Type B pancreatic cell (in vitro differentiated cells): ENCODE measurements at places on chromosomes 4 and X. TPM values are rescaled to one million over a fixed set of nuclear protein-coding genes. Genes with fewer than 3 reads are reported as not detected.

GRCh38 chrX:124010157-124010556 is 48.7 kb downstream of the STAG2 start:
- no peak for DNase-seq

DNA sequence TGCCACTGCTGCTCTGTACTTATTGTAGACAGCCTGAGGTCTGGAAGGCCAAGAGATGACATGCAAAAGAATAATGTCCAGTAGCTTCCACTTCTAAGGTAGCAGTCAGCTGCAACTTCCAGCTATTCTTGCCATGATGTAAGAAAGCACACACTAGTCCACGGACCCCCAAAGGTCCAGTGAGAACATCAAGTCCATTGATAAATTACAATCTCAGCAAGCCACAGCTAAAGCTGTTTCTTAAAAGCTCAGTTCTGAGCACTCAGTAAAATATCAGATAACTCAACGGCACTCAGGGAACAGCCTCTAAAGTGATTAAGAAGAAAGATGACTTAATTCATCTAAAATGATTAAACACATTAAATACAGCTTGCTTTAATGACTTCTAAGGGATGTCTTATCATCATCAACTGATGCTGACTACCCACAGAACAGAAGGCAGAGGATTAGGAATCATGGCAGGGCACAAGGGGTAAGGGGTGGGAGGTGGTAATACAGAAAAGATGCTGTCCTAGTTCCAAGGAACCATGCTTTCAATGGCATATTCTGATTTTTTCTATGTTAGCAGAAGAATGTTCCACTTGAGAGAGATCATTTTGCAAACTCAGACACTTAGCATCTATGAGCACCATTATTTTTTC is 99.1 kb upstream of the CBR4 start:
- DNase-seq = no peak

The XK gene
- 1.6 and 1.7 TPM in 2 replicates for total RNA-seq

The MAGEH1 gene
- 37.7 and 38.3 TPM in 2 replicates for total RNA-seq

The BEX1 gene
- total RNA-seq = 61.9 and 67.8 TPM in 2 replicates

The F8A2 gene
- not detected in 2 replicates for total RNA-seq

- peak; percentile 72 for DNase-seq
Observed at GRCh38 chr4:155667222-155667567, 547 bp downstream of the GUCY1A1 start.

The BST1 gene
- total RNA-seq = 0.89 and 3.4 TPM in 2 replicates

DNA sequence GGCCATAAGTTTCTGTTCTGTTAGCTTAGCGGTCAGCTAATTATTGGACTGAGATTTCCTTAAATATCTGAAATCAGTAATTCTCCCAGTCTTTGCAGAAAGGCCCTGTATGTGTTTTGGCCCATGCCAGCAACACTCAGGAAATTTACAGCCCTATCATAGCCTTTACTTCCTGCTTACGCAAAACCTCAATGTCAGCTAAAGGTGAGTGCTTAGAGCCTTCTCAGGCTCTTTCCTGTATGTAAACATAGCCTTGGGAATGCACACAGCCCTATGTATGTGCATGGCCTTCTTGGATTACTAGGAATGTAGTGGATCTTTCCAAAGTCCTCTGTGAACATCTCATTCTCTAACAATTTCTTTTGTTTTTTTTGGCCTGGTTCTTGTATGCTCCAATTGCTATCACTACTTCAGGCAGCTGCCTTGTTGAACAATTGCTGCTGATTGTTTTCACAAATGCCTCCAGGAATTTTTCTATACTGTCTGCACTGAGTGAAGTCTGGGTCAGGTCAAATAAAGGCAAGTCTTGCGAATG is 200.0 kb downstream of the PPP1R2C start:
- no peak for DNase-seq

The TEX13B gene
- total RNA-seq = not detected in 2 replicates

- DNase-seq = no peak
Observed at GRCh38 chr4:5054532-5054931, 3.3 kb downstream of the STK32B start.

DNA sequence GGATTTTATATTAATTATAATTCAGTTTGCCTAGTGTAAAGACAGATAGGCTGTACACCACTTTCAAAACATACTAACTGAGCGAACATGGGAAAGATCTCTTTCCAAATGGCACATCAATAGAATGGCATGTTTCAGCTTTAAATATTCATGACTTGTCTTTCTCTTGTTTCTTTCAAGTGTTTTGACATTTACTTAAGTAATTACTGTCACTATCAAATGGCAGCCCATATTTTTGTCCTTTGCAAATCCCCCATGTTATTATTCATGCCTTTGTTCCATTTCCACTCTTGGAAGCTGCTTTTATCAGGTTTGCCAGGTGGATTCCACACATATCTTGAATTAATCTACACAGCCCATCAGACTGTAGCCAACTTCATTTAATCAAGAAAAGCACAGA is 89.2 kb upstream of the GLRA2 start:
- DNase-seq = no peak

- no peak for DNase-seq
Observed at GRCh38 chr4:80713409-80713808, 317.1 kb upstream of the BMP3 start.

DNA sequence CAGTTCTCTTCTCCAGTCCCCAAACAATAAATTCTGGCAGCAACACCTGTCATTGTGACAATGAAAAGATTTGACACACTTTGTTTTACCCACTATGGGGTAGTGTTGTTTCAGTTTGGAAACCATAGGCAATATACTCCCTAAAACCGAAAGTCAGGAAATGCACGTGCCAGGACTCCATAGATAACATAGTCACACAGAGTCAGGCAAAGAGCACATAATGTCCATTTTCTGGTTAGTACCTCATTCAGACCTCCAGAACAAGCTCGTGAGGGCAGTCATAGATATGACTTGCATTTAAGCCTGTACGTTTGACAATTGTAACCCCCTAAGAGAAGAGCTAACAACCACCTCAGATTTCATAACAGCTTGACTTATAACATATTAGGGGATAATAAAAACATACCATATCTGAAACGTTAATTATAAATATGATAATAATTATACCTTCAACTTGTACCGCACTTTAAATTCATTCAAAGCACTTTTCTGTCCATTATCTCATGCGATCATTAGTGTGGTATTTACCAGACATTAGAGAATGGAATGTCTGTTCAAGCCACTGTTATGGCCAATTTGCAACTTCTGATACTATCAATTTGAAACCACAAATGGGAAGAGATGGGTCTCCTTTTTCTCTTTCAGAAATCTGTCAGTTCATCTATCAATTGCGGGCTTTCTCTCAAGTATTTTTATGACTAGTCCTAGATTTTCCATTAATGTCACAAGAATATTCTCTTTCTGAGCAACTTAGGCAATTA is 147.4 kb downstream of the LDB2 start:
- no peak for DNase-seq

- DNase-seq = no peak
Observed at GRCh38 chr4:186642998-186643397, 80.7 kb downstream of the FAT1 start.

DNA sequence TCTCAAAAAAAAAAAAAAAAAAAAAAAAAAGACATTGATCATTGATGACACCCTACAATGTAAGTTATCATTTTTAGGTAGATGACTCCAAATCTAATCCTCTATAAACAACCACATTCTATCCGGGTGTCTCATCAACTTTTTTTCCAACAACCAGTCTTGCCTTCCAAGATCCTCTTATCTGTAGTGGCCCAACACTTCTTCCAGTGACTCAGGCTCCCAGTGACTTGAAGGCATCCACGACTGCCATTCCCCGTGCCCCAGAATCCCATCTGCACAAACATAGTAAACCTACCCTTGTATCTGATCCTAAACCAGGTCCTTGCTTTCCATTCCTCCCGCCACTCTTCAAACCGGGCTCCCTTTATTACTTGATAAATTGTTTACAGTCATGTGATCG is 15.6 kb upstream of the TSPAN5 start:
- no peak for DNase-seq

The TRMT10A gene
- total RNA-seq = 7.4 and 10.1 TPM in 2 replicates

DNA sequence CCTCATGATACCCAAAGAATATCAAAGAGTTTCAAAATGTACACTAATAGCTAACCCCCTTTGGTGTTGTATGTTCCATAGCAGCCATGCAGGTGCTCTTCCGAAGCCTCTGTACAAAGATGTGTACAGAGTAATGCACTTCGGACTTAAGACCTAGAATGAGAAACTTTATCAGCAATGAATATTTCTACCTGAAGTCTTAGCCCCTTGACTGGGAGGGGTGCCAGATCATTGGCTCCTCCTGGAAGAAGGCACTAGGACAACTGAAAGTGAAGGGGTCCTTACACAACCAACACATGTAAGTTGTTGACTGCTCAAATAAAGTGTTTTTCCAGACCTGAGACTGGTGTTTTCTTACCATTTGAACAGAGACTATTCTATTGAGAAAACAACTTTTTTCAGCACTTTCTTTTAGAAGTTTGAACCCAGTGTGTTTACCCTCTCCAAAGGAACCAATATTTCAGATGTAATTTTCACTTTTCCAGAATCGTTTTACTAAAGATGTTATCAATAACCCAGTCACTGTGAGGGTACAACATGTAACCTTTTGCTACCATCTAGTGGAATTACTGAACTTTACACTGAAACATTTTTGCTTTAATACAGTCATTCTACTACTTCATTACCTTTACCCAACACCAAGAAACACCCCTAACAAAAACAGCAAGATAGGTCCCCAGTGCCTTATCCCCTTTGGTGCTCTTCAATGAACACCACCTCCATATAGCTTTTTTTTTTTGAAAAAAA is 33.3 kb upstream of the PRDX4 start:
- no peak for DNase-seq

GRCh38 chrX:29911673-29912072 is 303.7 kb upstream of the MAGEB2 start:
- DNase-seq = no peak

The PRPS2 gene
- 44.0 and 51.7 TPM in 2 replicates for total RNA-seq

The SPANXN4 gene
- not detected in 2 replicates for total RNA-seq

DNA sequence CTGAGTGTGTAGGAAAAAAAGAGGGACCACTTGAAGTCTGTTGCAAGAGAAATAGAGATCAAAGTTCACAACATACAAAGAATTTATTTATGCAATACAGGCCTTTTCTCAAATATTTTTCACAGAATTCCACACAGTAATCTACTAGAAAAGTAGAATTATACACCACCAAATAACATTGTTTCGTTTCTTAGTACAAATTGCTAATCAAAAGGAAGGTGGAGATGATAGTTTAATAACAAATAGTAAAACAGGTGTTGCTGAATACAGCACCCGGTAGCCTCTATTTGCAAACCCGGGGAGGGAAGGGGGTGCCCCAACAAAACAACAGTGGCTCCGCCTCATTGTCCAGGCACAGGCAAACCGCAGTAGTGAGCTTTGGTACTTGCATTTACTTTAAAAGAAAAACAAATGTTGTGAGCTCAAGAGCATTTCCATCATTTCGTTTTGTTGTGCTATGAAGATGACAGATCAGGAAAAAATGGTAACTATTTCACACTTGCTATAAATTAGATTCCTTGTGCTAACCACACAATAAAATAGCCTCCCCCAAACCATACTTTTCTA is 186.4 kb downstream of the DCLK2 start:
- no peak for DNase-seq

- no peak for DNase-seq
Observed at GRCh38 chr4:18627447-18628005, 606.0 kb upstream of the LCORL start.

- no peak for DNase-seq
Observed at GRCh38 chr4:82043081-82043808, 330.5 kb downstream of the HNRNPD start.

DNA sequence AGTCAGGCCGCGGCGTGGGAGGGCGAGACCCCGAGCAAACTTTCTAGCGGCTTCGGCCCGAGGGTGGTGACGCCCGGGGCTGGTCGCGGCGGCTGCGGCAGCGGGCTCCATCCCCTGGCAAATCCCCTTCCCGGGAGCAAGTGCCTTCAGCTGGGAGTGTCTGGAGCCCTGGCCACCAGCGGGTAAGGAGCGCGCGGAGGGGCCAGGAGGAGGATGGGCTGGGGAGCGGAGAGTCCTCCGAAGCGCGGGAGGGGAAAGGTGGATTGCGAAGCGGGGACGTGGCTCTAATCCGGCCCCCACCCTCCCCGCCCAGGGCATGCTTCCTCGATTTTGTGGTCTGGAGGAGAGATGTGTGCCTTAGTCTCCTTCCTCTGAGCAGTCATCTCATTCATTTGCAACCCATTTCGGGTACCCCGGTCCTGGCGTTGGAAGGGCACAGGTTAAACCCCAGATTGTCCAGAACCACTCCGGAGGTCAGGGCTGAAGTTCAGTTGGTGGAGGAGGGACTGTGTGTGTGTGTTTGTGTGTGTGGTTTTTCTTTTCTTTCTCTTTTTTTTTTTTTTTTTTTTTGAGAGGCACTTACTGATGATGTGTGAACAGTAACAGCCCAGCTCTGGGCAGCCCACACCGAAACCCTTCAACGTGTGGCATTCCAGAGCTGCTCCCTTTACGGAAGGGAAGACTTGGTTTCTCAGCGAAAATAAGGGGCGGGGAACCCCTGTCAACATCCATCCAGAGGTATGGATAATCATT is 516 bp downstream of the SGMS2 start:
- peak; percentile 73 for DNase-seq

The SAGE1 gene
- total RNA-seq = not detected in 2 replicates

- no peak for DNase-seq
Observed at GRCh38 chr4:22824091-22824490, 131.4 kb downstream of the GBA3 start.

The THOC2 gene
- total RNA-seq = 80.5 and 96.2 TPM in 2 replicates

- no peak for DNase-seq
Observed at GRCh38 chrX:107894038-107894437, 68.4 kb downstream of the MID2 start.

DNA sequence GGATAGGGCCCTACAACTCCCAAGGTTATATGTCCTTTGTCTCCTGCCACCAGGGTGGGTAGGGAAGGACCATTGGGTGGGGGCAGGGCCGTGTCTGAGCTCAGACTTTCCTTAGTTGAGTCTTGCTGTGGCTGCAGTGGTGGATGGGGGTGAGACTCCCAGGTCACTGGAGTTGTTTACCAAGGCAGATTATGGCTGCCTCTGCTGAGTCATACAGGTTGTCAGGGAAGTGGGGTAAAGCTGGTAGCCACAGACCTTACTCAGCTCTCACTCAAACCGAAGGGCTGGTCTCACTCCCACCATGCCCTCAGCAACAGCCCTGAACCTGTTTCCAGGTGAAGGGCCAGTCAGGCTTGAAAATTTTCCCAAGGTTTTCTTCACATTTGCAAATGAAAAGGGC is 58.8 kb upstream of the FAAH2 start:
- DNase-seq = no peak
